GF-D8 (cell line): ENCODE measurements at places on chromosomes 4 and X.

DNA sequence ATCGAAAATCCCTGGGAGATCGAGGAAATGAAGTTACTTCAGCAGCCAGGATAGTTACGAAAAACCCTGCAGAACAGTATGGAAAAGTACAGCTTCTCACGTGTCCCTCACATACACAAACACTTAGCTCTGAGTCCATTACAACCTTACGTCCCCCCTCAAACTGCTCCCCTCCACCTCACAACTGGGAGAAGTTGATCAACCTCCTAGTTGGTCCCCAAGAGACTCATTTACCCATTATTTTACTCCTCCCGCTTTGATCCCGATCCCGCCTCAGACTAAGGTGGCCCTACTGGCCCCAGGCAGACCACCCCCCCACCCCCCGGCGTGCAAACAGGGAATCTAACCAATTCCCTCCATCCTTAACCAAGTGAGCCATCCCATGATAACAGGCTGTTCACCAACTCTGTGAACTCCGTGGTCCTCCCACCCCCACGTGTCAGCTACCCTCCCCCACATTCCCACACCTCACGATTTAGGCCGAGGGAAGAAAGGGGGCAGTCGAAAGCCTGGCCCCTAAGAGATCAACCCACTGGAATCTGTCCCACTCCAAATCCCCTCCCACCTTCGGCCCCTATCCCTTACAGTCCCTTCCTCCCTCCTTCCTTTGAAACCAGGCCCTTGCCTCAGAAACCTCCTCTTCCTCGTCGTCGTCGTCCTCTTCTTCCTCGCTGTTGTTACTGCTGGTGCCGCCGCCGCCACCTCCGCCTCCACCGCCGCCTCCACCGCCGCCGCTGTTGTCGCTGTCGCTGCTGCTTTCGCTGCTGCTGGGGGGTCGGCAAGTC is 755 bp downstream of the ANKRD17 start:
- no peak for DNase-seq

DNA sequence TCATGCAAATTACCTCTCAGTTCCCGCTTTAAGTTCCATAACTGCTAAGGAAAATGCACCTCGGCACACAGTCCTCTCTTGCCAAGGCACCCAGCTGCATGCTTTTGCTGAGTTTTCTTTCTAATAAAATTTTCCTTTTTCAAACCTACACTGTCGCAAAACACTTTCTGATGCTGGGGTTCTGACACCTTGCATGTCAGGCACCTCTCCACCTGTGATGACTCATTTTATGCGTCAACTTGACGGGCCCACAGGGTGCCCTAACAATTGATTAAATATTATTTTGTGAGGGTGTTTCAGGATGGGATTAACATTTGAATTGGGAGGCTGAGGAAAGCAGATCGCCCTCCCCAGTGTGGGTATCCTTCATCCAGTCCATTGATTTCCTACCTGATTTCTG is 291.0 kb upstream of the STS start:
- no peak for DNase-seq

- DNase-seq: no peak
Observed at GRCh38 chr4:80306260-80306659, 29.3 kb upstream of the CFAP299 start.

DNA sequence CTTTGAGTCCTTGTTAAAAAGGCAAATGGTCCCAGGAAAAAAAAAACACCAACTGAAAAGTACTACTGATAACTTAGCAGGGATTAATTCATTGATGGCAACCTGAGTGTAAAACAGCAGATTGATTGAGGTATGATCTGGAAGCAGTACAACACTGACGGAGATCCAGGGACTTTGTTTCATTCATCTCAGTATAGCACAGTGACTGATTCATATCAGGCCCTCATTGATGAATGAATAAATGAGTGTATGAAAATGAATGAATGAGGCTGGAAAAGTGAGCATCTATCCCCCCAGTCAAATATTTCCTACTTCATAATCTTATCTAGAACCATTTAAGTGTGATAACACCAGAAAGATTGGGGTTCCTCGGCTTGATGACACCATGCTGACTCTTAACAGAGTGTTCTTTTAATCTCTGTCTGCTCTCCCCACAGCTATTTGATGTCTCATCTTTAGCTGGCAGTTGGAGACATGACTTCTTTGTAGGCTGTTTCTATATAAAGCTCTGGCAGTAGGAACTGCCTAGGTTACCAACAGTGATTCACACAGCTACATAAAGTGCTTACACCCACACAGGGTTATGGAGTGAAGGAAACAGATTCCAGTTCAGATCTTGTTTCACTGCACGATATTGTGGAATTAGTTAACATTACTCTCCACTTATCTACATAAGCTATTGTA is 18.6 kb upstream of the RNF128 start:
- DNase-seq: no peak

DNA sequence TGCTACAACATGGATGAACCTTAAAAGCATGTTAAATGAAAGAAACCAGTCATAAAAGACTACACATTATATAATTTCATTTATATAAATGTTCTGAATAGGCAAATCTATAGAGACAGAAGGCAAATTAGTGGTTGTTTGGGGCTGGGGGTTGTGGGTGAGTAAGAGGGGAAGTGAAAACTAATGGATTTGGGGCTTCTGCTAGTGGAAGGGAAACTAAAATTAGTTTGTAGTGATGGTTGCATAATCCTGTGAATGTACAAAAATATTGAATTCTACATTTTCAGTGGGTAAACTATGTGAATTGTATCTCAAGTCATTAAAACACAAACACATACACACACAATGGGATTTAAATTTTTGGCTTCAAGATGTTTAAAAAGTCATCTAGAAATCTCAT is 25.4 kb upstream of the LIMCH1 start:
- no peak for DNase-seq

GRCh38 chr4:109184491-109184961 is 117.9 kb downstream of the COL25A1 start:
- DNase-seq: no peak

- no peak for DNase-seq
Observed at GRCh38 chr4:14309431-14309830, 681.9 kb upstream of the BOD1L1 start.

DNA sequence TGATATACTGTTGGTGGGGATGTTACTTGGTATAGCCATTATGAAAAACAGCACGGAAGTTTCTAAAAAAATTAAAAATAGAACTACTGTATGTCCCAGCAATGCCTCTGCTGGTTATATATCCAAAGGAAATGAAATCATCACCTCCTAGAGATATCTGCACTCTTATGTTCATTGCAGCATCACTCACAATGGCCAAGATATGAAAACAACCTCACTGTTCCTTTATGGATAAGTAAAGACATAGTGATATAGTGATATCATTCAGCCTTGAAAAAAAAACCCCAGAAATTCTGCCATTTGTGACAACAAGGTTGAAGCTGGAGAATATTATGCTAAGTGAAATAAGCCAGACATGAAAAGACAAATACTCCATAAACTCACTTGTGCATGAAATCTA is 543.8 kb upstream of the SLIT2 start:
- DNase-seq: no peak

DNA sequence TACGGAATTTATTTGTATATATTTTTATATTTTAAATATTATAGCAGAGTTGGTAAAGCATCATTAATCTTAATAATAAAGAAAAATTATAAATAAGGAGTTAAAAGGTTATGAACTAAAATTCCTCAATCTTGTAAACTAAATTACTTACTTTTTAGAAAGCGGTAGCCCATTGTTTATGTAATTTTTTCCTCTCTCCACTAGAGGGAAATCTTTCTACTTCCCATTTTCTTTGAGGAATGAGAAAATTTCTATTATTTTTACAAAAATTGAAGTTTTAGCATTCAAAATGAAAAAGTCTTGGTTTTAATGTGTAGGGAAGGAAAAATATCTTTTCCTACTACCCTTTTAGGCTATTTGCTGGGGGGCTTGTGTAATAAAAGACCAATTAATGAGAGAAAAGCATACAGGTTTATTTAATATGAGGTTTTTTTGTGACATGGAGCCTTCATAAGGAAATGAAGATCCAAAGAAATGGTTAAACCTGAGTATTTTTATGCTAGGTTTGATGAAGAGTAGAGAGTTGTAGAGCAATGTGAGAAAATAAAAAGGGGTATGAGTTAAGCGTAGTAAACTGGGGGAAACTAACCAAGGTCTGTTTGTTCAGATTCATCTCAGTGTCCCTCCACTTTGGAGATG is 68.7 kb upstream of the ADAD1 start:
- DNase-seq: no peak

DNA sequence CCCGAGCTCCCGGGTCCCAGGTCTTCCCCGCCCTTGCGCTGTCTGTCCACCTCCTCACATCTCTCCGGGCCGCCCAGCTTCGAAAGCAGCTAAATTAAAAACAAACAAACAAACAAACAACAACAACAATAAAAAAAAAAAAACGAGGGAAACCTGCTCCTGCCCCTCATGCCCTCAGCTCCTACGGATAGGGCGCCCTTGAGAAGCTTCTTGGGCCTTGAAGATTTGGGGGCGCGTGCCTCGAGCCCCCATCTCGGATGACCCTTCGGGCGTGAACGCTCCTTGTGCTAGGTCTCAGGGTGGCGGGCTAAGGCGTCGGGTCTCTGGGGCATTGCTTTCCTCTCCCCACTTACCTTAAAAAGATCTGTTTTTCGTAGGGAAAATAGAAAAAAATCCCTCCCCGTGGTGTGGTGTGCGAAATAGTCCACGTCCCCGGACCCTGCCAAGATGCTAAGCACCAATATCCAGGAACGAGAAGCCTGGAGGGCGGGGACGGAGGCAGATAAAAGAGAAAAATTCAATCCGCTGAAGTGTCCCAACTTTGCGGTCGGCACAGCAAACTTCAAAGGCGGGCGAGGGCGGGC is 603 bp downstream of the NDNF start:
- DNase-seq: no peak

GRCh38 chr4:55553441-55554201 is 6.9 kb upstream of the CLOCK start:
- DNase-seq: no peak

DNA sequence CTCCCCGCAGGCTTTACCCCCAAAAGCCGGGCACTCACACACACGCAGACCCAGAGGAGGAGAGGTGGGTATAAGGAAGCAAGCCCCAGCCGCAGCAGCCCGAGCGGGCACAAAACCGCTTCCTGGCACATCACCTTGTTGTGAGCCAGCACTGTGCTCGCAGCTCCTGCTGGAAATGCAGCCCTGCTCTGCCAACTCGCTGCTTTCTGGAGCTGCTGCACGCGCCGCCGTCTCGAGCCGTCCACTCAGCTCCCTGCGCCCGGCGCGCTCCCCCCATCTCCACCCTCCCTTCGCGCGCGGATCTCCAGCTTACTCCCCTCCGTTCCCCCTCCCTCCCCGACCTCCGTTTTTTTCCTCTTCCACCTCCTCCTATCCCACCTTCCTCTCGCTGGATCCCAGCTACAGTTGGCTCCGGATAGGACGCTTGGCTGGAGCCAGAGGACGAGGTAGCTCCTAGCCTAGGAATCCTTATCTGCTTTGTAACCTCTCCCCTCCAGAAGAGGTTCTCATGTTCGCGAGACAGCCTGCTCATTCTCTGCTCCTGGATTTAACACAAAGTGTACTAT is at the start of gene SPOCK3:
SPOCK3 (minus strand) TSS at position 179 of the 566 bp plus-strand sequence.
- DNase-seq: no peak

- no peak for DNase-seq
Observed at GRCh38 chr4:59135248-59135985, 2025.2 kb upstream of the IGFBP7 start.

DNA sequence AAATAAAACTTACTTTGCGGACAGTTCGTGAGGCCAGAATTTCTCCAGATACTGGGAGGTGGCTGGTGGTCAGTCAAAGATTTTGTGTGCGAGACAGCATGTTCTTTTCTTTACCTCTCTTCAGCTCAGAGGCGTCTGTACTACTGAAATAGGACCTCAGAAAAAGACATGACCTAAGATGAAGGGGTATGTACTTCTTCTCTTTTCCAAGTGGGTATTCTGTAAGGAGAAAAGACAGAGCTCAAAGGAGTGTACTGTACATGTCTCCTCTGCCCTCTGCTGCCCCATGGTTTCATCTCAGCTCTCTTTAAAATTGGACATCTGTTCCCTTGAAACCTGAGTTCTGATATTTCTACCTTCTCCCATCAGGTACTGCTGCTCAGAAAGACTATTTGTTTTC is 38.1 kb downstream of the SEPTIN11 start:
- DNase-seq: no peak

DNA sequence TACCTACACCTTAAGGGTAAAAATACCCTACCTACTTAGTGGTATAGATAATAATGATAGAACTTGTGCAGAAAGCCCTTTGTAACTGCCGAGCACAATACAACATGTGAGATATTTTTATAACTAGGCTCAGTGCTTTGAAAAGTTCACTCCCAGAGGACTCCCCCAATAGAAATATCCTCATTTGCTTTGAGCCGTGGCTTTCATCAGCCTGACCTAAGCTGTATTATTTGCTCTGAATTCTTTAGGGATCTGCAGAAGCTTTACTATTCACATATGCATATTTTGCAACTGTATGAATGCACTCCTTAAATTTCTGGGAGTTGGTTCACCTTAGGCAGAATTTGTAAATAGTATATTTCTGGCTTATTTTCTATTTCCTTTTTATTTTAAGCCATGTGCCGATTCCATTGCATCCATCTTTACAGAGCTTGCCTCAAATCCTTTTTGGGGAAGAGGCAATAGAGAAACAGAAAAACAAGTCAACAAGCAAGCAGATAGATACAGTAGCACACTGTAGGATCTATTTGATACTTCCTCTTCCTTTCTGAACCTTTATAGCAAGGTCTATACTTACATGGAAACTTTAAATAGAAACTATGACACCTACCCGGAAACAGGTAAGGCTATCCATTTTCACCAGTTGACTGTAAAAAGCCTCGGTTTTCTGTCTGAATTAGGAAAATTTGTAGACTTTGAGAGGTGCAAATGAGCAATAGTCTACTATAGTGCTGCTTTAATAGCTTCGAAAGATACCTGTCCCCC is 242.5 kb upstream of the VCX3A start:
- DNase-seq: no peak

- no peak for DNase-seq
Observed at GRCh38 chrX:20585782-20586181, 319.1 kb upstream of the RPS6KA3 start.

DNA sequence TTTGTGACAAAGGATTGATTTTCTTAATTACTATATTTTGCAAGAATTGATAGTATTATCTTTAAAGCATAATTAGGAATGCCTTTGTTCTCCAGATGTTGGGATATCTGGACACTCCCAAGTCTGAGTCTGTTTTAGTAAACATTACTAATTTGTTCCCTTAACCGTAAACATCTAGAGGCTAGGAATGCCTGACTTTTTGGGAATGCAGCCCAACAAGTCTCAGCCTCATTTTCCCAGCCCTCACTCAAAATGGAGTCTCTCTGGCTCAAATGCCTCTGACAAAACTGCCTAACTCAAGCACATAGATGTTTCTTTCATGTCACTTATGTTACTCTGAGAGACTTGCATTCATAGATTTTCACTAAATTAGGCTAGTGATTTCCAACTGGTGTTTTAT is 297.0 kb upstream of the CLNK start:
- DNase-seq: no peak
